Stimulated activated CD8-positive, alpha-beta memory T cell treated with anti-CD3 and anti-CD28 coated beads, Interleukin-15, amount 100 ng/mL, for 24 hours (primary cell): ENCODE measurements at places on chromosomes 4 and X.

DNA sequence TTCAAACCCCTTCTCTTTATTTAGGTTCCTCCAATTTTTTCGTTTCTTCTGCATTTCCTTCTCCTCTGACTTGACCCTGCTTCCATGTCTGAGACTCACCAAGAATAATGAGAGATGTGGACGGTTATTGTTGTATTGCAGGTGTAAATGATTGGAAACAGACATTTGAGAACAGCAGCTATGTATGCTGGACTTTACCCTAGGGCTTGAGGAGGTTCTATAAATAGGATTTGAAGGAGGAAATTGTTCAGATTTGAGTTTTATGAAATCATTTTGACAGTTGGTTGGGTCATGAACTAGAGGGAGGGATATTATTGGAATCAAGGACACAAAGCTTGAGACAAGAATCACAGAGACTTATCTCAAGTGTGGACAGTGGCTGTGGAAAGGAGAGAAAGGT is 614.6 kb upstream of the CPEB2 start:
- no peak for DNase-seq

DNA sequence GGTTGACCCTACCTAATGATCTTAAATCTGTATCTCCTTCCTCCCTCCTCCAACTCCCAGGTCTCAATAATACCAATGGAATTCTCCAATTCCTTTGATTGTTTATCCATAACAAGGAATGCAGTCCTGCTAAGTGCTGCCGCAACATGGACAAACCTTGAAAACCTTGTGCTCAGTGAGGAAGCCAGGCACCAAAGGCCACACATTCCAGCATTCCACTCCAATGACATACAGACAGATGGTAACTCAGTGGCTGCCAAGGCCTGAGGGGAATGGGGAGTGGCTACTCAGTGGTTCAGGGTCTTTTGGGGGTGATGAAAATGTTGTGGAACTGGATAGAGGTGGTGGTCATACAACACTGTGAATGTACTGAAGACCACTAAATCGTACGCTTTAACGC is 10.4 kb downstream of the HAUS7 start:
- no peak for DNase-seq

DNA sequence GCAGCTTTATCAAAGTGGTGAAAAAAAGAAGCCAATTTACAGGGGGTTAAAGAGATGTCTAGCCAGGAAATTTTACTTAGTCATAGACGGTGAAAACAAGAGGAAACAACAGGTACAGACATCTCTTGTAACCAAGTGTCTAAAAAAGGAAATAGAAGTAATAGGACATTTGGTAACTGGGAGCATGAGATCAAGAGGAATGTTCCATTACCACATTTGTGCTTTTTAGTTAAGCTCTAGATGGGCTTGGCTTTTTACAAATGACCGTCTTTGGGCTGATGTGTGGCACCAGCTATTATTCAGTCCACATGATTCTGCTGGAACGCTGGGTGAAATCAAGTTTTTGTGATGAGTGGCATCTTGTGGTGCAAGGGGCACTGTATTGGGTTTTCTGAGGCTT is 179.5 kb downstream of the SMIM20 start:
- no peak for DNase-seq

- DNase-seq: no peak
Observed at GRCh38 chr4:56665781-56666180, 15.3 kb downstream of the HOPX start.

- no peak for DNase-seq
Observed at GRCh38 chr4:83703752-83704151, 167.8 kb downstream of the GPAT3 start.

DNA sequence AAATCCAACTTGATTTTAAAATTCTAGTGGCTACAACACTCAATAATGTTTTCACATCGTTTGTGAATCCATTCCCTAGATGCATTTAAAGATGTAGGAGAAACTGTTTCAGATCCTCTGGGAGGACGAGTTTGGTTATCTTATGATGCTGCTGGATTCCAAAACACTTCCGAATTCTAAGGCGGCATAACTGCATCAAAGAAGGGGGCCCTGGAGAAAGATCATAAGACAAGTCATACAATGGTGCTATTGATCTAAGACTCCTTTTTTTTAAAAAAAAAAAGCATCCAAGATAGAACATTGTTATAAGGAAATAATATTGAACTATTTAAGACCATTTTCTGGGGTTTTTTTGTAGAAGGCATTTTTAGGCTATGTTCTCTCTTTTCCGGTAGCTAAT is 25.5 kb downstream of the ASB9 start:
- DNase-seq: no peak

GRCh38 chr4:13243152-13243551 is 241.0 kb downstream of the RAB28 start:
- DNase-seq: no peak

- no peak for DNase-seq
Observed at GRCh38 chr4:8652181-8653078, 59.9 kb downstream of the CPZ start.

DNA sequence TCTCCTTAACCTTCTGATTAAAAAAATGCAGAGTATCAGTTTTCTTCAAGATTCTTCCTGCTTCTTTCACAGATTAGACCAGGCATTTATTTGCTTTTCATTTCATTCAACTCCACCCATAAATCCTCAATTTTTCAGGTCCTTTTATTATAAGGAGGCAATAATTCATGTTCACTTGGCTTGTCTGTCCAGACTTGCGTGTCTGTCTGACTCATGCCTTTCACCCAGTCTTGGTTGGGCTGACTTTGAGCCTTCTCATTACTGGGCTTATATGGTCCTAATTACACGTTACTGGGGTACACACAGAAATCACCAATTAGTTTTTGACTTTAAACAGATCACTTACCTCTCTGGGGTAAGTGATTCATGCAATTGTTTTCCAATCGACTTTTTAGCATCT is 48.8 kb upstream of the GALNT7 start:
- DNase-seq: no peak

DNA sequence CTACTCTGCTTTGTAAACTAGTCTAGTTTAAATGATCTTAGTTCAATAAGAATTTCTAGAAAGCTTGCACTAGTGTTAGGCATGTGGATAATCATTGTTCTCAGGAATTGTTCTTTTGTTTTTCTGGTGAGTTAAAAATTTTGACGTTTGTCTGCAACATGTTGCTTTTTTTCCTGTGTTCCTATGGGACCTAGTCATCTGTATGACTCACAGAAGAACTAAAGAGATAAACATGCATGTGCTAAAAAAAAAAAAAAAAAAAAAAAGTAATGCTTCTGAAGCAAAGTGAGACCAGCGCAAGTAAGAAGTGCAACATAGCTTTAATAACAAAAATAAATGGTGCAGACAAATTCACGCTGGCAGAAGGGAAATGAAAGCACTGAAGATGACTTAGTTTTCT is 471.2 kb downstream of the IQCM start:
- DNase-seq: no peak

DNA sequence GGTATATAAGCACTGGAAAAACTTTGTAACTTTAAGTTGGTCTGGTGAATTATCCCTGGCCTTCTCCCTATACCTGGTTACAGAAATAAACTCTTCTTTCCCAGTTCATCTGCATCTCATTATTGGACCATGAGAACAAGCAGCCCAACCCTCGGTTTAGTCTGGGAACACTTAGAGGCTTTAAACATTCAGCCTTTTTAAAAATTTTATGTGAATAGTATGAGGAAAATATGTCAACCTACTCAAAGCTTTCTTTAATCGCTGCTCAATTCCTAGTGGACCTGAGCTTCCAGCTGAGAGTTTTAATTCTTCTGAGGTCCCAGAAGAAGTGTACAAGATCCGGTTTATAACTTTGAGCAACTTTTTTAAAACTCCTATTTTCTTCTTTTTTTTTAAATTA is 358.6 kb upstream of the NOCT start:
- no peak for DNase-seq

DNA sequence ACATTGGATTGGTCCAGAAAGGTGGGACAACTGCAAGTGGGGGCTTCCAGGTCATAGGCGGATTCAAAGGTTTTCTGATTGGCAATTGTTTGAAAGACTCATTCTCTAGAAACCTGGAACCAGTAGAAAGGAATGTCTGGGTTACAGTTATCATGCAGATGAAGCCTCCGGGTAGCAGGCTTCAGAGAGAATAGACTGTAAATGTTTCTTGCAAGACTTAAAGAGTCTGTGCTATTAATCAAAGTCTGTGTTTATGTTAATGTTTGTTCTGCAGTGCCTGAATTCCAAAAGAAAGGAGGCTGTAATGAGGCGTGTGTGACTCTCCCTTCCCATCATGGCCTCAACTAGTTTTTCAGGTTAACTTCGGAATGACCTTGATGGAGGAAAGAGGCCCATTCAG is 43.9 kb upstream of the GC start:
- DNase-seq: no peak

- DNase-seq: no peak
Observed at GRCh38 chrX:99383786-99384185, 1026.3 kb downstream of the PCDH19 start.

DNA sequence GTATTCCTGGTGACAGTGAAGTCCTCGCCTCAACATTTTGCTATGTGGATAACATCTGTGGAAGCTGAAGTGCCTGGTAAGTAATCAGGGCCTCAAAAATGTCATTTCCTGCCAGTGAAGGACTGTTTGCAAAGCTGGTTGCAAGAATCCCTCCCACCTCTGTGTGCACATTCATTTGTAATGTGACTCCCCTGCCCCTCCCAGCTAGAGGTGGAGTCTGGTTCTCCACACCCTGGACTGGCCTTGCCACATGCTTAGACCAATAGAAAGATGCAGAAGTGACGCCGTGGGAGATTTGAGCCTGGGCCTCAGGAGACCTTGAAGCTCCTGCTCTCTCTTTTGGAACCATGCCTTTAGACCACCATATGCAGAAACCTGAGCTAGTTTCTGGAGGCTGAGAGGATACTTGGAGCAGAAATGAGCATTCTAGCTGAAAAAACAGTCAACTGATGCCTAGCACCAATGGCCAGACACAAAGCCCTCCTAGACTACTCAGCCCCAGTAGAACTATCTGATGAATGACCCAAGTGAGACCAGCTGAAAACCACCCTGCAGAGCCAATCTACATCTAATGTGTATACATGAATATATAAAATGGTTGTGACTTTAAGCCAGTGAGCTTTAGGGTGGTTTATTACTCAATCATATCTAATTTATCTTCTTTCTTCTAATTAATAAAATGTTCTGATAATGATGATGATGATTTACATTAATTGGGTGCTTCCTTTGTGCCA is 47.8 kb upstream of the CRMP1 start:
- no peak for DNase-seq

DNA sequence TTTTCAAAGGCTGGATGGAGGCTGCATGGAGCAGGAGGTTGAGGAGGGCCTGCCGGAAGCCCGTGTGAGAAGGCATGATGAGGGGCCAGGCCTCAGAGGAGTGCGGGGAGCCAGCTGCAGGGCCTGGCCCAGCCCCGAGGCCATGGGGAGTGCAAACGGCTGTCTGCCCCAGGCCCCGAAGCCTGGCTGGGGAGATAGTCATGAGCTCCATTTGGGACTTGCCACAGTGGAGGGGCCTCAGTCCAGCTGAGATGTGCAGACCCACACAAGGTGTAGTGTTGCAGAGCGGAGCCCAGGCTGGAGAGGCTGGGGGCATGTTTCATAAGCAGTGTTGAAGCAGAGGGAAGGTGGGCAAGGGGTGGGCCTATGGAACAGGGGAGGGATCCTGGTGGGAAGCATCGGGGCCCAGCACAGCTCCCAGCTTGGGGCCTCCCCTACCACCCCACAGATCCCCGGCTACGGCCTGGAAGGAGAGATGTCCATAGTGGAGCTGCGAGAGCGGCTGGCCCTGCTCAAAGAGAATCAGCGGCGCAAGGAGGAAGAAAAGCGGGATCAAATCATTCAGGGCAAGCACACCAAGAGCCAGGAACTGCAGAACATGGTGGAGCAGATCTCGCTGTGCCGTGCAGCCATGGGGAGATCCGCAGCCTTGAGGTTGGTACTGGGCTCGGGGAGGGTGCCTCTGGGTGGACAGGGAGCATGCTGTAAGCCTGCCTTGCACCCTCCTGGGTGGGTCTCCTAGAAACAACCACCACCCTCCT is 9.1 kb upstream of the RNF4 start:
- no peak for DNase-seq

DNA sequence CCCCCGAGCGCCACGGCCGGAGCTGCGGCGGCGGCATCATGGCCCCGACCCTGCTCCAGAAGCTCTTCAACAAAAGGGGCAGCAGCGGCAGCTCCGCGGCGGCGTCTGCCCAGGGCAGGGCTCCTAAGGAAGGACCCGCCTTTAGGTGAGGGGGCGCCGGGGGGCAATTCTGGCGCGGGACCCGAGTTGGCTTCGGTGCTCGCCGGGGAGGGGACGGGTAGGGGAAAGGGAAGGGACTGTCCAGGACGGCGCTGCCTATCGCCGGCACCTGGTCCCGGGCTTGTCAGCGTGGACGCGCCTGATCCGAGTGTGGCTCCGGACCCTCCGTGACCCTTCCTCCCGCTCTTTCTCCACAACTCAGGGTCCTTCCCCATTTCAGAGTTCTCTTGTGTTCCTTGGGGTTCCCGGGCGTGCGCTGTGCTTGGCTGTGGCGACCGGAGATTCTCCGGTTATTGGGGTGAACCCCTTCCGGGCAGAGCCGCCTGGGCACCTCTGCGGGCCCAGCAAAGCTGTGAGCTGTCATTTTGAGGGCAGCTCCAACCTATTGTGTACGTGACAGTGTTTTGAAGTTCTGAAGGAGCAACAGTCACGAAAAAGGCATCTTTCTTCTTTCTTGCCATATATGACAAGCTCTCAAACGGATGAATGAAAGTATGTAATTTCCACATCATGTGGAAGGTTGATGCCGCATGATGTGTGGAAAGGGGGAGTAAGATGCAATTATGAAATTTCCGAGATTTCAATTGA is 522 bp downstream of the FNIP2 start:
- DNase-seq: peak; percentile 13

- DNase-seq: no peak
Observed at GRCh38 chrX:51155157-51155556, 177.5 kb upstream of the NUDT10 start.

DNA sequence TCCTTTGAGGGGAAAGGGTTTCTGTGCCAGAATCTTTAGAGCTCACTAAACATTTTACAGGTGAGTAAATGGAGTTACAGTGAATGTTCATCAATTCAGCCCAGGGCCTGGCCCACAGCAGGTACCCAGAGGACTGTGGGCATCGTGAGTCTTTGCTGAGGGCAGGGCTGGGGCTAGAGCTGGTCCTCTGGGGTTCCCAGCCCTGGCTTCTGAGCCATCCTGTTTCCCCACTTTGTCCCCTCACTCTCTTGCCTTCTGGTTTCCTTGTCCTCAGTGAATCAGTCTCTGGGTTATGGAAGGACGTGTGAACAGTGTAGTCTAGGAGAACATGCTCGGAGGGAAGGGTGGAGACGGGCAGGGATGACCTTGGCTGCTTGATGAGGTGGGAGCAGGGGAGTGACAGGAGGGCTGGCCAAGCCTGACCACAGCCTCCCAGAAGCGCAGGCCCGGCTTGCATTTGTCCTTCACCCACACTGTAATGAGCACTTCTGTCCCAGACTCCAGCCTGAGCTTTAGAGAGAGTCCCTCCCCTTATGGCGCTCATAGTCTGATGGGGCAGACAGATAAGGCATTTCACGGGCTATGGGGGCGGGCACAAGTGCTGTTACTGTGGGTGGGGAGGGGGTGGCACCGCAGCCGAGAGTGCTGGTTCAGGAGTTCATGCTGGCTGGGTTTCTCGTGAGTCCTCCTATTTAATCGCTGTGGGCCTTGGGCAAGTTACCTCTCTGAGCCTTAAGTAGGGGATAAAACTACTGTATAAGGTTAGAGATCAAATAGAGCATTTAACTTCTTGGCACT is 17.3 kb downstream of the TBC1D14 start:
- no peak for DNase-seq
